Epithelial cell of esophagus (primary cell): ENCODE measurements at places on chromosomes 4 and X.

GRCh38 chr4:171484681-171485080 is 328.5 kb upstream of the GALNTL6 start:
- no peak for DNase-seq

DNA sequence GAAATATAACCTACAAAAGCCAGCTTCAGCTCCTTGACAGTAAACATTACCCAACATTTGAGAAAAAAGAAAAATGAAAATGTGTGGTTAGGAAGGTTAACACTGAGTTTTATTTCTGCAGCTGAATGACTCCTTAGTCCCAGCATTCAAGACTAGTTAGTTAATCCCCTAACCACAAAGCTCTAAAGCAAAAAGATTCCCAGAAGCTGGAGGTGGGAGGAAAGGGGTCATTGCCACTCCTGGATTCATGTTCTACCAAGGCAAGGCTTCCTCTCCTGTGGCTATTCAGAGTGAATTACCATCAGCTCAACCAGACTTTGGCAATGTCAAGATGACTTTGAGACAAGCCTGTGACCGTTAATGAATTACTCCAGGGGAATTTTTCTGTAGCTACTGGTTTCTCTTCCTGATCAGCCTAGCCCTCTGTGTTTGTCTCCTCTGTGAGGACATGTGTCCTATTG is 63.6 kb downstream of the HADH start:
- no peak for DNase-seq

DNA sequence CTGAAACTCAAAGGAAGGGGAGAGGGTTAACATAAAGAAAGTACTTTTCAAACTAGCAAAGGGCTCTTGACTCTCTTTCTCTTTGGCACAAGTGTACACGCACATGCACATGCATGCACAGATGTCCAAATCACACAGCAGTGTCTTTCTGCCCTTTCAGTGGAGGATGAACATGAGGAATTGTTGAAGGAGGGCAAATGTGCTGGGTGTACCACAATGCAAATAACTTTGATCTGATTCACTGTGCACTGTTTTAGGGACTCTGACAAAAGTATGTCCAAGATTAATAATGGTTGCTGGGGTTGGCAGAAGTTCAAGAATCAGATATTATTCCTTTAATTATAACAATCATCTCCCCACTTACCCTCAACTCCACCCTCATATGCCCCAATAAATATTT is 93.8 kb downstream of the GPC4 start:
- no peak for DNase-seq

DNA sequence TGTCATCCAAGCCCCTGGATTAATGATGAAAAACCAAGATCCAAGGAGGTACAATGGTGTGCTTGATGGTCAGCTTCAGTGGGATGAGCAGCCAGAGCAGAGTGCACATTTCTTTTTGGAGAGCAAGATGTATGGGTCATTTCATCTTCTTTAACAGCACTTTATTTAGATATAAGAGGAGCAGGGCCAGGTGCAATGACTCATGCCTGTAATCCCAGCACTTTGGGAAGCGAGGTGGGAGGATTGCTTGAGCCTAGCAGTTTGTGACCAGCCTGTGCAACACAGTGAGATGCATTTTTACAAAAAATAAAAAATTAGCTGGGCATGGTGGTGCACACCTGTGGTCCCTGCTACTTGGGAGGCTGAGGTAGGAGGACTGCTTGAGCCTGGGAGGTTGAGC is 45.3 kb upstream of the MAP3K15 start:
- no peak for DNase-seq

DNA sequence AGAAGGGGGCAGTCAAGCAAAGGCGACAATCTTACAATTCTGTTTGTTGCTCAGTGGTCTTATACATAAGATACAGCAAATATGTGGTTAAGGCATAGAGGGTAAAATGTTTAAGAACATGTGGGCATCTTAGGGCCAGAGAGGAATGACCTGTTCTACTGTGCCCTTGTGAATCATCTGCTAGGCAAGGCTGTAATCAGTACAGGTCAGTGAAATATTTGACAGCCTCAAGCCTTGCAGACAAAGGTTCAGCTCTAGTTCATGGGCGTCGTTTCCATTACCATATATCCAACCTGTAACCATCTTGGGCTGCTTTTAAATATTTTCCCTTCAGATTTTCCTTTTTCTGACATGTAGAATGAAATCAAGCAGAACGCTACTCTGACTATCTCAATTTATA is 37.3 kb downstream of the AGA start:
- no peak for DNase-seq

- no peak for DNase-seq
These were observed 66.4 kb upstream of the NDP start for GRCh38 chrX:44039556-44039955.

- peak; percentile 3 for DNase-seq
These were observed 364.6 kb upstream of the NOCT start for GRCh38 chr4:138650929-138651448.

DNA sequence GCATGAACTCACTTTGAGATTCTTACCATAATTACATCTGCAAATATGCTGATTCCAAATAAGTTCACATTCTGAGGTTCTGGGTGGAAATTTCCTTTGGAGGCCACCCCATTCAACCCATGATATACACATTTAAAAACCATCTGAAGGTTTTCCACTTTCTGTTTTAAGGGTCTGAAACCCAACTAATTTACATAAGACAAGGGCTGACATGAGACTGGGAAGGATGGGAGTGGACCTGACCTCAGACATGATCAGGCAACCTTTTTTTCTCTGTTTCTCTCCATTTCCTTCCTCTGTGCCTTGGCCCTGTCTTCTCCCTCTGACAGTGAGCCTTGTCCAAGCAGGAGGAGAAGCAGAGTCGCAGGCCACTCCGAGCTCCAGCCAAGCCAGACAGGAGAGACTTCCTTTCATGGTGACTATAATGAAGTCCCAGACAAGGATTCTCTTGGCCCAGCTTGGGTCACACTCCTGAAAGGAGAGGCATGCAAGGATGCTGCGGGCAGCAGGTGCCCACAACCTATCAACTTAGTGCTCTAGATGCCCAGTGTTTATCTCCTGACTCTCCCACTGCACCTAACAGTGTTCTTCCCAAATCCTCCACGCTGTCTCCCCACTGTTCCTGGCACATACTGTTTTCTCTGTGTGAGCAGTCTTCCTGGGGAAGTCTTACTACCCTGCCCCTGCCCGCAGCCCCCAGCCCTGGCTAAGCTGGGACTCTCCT is 39.9 kb downstream of the MSX1 start:
- DNase-seq, result no peak

DNA sequence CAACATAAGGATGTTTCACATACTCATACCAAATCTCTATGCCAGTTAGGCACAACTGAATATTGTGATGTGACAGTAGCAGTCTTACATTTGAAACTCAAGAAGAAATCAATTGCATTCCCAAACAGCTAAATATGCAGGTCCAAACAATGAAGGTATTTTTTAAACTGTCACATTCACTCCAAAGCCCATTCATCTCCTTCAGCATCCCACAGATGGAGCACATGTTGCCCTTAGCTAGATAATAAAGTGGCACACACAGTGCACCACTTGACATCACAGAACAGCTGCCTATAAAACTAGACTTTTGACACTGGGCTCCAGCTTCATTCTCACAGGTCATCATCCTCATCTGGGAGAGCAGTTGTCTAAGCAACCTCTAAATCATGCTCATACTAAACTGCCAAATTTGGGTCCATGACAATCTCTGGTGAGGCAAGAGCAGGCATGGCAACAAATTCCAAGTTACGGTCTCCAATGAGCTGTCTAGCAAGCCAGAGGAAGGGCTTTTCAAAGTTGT is 26.2 kb upstream of the ARHGEF6 start:
- DNase-seq, result no peak

- no peak for DNase-seq
These were observed 115.8 kb upstream of the INPP4B start for GRCh38 chr4:142961866-142962265.
